CD14-positive monocyte (primary cell): ENCODE measurements at places on chromosomes 7 and 10.

GRCh38 chr10:62437696-62438095 is 63.5 kb downstream of the ZNF365 start:
- DNase-seq, result peak; percentile 68

DNA sequence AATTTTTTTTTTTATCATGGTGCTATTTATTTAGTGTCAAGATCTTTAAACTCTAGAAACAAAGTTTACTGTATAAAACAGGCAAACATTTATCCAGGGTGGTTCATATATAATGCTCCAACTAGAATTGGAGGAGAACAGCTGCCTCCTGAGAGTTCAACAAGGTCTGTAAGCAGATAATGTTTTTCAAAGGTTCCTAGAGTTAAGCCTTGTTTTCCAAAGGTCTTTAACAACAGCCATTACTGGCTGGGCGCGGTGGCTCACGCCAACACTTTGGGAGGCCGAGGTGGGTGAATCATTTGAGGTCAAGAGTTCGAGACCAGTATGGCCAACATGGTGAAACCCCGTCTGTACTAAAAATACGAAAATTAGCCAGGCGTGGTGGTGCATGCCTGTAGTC is 316.7 kb downstream of the CCDC3 start:
- no peak for DNase-seq

DNA sequence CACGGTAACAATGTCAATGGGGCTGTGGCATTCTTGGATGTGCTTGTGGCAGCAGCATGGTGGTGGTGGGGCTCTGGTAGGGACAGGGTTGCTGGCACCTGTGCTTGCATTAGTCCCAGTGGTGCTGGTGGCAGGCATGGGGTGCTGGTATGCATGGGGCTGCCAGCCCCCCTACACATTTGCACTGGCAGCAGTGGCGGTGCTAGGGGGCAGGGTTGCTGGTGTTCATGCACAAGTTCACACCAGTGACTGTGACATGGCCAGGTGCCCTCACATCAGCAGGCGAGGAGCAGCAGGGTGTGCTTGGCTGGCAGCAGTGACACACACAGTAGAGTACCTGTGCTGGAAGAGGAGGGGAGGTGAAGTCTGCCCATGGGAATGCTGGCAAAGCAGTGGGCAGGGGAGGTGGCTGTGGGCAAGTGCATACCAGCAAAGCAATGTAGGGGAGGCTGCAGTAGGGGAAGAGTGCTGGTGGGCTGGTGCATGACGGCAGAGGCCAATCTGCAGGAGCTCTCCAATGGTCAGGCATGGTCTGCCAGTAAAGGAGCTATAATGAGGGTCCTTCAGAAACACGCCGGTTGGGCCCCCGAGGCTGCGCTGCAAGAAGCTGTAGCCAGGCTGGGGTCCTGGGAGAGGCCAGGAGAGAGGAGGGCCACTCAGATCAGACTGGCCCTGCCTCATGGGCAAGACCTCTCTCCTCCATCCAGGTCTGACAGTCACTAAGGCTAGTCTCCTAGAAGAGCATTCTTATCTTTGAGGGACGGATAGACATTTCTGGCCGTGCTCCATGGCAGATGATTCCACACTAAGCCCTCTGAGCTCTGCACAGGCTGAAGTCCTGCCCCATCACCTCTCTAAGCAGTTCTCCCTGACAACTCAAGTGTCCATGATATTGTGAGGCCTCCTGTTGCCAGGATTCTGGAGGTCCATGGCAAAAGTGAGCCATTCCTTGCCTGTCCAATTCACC is 406.4 kb downstream of the SEMA3D start:
- DNase-seq, result no peak

GRCh38 chr7:38413784-38414183 is 140.3 kb upstream of the TARP start:
- no peak for DNase-seq

GRCh38 chr7:38189231-38189938 is 11.3 kb downstream of the STARD3NL start:
- no peak for DNase-seq

- DNase-seq, result no peak
These were observed 94.9 kb upstream of the EEPD1 start for GRCh38 chr7:36058020-36058592.

DNA sequence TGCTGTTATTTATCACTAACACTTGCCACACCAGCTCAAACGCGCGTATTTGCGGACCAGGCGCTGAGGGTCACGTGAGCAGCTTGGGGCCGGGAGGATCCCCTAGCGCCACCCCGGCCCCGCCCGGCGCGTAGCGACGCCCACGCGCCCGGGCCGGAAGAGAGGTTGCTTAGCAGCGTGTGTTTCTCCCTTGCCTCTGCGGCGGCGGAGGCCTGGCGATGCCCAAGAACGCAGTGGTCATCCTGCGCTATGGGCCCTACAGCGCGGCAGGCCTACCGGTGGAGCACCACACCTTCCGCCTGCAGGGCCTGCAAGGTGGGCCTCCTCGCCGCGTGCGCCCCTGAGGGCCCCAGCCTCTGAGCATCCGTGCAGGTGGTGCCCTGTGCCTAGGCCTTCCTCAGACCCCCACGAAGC is at the start of gene C10orf53:
C10orf53 (plus strand) TSS at position 172 of the 414 bp plus-strand sequence; CDS start at position 219, 47 bp downstream.
- DNase-seq, result no peak
